ENCODE measurements at places on chromosomes 7 and 10.

GRCh38 chr10:91559169-91559568 lies 73.7 kb downstream of the PPP1R3C start:
- no peak for DNase-seq

- DNase-seq = no peak
Measured at GRCh38 chr10:60497364-60497763, 107.7 kb upstream of the ANK3 start.

GRCh38 chr7:43038254-43038653 lies 74.2 kb upstream of the HECW1 start:
- no peak for DNase-seq

DNA sequence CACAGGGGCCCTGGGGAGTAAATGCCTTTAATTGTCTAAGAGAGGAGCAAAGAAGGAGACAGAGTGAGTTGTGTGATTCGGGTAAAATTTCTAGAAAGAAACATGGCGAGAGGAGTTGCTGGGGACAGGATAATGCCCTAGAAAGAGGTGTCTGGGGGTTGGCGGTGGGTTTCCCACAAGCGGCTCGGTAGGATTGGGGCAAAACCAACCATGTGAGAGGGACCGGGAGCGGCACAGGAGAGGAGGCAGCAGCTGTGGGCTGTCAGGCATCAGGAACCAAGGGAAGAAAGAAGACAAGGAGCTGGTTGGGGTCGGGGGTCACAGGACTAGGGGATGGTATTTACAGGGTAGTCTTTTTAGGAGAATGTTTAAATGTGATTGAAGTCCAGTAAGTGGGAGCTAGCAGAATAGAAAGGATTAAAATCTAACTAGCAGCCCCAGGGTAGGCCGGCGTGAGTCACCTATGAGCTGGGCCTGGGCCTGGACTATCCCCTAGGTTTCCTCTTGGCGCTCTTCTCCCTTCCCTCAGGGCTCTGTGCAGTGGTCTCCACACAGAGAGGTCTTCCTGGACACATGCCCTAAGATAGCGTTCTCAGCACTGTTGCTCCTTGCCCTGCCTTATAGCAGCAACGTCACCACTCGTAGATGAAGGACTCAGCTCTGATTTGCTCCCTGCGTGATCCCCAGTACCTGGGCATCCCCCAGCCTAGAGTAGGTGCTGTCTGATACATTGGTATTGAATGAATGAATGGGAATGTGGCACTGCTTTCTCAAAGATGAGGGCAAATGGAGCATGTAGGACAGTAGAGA lies 32.6 kb downstream of the IKZF1 start:
- no peak for DNase-seq

- no peak for DNase-seq
Measured at GRCh38 chr7:55129541-55130394, 111.0 kb downstream of the EGFR start.

DNA sequence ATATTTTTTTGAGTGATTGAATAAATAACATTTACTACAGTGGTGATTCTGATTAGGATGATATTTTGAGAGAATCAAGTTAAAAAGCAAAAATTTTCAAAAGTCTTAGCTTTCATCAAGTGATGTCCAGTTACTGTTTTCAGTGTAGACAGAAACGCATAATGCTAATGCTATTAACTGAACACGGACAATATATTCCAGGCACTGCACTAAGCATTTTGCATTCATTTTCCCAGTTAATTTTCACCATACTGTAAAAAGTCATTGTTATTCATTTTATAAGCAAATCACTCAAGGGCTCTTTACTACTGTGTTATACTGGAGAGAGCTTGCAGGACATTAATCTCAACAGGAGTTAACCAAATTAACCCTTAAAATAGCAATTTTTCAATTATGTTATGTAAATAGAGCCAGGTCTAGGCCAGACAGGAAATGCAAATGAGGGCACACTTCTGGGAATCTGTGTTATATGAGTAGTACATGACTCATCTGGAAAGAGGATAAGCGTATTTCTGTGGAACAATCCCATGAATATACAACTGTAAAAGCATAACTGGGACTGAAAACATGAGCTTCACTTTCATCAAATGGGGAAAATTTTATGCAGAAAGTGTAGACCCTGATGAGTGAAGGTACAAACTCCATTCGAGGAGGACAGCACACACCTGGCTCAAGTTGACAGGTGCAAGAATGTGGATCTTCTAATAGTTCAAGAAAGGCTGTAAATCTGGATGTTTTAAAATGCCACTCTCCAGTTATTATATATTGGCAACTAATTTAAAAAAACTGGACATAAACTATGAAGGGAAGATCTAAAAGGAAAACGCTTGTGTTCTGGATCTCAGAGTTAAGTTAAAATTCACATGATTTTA lies 75.4 kb downstream of the ANK3 start:
- no peak for DNase-seq

DNA sequence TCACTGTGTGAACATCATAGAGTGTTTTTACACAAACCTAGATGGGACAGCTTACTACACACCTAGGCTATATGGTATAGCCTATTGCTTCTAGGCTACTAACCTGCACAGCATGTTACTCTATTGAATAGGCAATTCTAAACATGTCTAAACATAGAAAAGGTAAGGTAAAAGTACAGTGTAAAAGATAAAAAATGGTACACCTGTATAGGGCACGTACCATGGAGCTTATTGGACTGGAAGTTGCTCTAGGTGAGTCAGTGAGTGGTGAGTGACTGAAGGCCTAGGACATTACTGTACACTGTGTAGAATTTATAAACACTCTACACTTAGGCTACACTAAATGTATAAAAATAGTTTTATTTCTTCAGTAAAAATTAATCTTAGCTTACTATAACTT lies 182.0 kb upstream of the THSD7A start:
- DNase-seq = no peak

- no peak for DNase-seq
Measured at GRCh38 chr7:142438923-142439515, 181.2 kb upstream of the PRSS58 start.

DNA sequence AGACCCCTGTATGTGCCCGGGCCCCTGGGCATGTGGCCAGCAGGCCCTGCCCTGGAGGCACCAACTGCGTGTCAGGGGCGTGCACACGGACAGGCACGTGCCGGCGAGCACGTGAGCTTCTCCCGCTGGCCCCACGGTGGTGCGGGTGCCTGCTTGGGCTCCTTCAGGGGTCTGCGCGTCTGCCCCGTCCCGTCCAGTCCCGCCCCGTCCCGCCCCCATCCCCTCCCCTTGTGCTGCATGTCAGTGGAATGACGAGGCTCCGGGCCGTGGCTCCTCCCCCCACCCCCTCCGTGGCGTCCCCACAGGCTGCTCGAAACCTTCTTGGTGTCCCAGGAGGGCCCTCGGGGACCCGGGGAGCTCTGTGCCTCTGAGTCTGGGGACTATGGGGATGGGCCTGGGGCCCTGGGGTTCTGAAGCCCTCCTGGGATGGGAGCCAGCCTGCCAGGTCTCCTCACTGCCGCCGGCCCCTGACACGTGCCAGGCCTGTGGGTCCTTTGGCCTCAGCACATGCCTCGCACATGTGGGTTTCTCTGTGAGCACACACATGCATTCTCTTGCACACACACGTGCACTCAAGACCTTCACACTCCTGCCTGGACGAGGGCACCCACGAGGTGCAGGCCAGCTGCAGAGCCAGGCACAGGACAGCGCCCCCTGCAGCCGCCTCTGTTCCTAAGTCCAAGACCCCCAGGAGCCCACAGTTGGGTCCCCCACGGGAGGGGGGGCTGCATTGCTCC lies 27.5 kb upstream of the AMZ1 start:
- DNase-seq = no peak
